ENCODE measurements at places on chromosomes 5 and 9.

- no peak for DNase-seq
Measured at GRCh38 chr5:102826629-102827028, 71.5 kb downstream of the PAM start.

GRCh38 chr5:79562351-79563246, 48.7 kb upstream of the HOMER1 start:
- DNase-seq: no peak

- DNase-seq: no peak
Measured at GRCh38 chr5:148653836-148654781, at the start of gene HTR4. Gene HTR4, minus strand, starts transcription at chr5:148654527. Its CDS starts 17,513 bp downstream, at chr5:148637014.

DNA sequence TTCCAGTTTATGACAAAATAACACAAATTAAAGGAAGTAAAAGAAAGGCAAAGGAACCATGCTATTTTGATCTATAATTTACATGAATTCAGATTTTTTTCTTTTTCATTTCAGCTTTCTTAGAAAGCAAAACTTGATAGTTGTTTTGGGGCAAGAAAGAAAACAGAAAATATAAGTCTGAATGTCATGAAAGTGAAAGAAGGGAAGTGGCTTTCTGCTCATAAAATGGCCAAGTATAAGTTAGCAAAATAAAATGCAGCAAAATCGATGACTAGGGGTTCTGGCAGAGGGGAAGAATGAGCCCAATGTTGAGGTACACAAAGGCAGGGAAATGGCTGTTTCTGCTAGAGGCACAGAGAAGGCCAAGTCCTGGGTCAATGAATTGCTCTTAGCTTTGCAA, 3.0 kb upstream of the IFNW1 start:
- DNase-seq: no peak

DNA sequence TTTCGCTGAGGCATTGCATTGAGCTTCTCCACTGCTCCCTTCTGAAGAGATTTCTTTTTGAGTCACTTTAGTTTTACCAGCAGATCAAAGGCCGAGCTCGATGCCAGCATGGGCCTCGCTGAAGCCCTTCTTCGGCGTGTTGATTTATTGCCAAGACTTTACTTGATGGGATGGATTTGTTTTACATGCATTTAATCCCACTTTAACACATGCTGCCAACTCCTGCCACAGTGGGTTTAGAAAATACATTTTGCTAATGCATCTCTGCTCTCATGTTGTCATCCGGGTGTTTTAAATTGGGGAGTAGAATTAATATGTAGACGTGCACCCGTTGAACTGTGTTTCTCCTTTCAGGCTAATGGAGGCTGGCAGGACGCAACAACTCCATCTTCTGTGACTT, 218.3 kb downstream of the PBX3 start:
- no peak for DNase-seq

- DNase-seq: no peak
Measured at GRCh38 chr5:80867233-80867632, 92.9 kb upstream of the RASGRF2 start.

- no peak for DNase-seq
Measured at GRCh38 chr5:39040875-39041274, 33.3 kb downstream of the RICTOR start.

DNA sequence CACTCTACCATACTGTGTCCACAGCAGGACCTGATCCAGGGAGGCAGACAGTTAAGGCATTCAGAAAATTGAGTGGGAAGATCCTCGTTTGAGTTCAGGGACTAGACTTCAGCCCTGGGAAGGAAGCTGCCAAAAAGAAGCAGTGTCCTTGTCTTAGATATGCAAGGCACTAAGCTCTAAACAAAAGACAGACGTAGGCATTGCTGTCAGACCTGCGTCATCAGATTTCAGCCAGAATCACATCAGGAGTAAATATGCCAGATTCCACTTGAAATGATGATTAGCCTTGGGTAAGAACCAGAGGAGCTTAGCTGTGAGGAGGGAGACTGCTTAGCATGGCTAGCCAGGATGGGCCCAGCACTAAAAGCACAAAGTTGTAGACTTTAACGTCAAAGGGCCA, 56.7 kb downstream of the MAMDC2 start:
- DNase-seq: no peak

- no peak for DNase-seq
Measured at GRCh38 chr5:177528631-177529030, 11.9 kb upstream of the DDX41 start.

GRCh38 chr5:55440188-55440646, 94.5 kb downstream of the PLPP1 start:
- no peak for DNase-seq

DNA sequence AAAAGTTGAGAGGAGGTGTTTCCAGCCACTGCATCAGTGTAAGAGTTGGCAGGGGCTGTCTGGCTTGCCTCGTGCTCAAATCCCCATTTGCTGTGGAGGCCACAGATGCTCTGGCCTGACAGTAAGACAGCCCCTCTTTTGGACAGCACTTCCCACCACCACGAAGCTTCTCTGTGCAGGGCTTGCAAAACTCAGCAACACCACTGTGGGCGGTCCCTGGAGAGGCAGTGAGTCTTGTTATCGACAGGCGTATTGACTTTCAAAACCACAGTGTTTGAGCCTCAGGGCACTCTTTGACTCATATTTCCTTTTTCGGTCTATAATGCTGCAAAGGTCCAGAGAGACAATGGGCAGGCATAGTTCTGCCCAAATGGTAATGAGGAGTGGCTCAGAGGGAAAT, 539.5 kb downstream of the EBF1 start:
- no peak for DNase-seq

DNA sequence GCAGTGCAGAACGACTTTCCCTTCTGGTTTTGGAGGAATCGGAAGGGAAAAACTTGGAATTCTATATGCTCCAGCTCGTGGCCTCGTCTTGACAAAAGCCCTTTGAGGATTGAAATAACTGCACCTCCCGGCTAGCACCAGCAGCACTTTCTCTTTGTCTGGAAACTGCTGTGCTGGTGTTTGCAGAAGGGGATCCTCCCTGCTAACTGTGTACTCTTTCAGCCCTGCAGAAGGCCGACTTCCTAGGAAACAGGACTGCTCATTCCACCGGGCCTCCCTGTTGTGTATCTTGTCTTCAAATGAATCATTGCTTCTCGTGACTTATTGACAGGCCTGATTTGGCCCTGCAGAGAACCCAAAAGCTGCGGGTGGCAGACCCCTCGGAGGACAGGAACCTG, 23.6 kb downstream of the STC2 start:
- no peak for DNase-seq

DNA sequence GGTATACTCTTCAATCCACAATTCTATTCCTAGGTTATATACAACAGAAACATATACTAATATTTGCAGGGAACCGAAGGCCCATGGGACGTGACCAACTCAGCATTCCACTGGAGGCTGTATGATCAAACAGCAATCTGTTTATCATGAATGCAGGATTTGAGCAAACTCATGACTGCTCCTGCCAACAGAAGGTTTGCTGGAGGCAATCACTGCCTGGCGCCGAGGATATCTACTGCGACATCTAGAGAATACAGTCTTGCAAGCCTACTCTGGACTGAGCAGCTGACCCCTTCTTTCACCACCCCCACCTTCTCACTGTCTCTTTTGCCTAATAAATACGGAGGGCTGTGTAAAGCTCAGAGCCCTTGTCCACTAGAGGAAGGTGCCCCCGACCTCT, 90.5 kb upstream of the CDH10 start:
- DNase-seq: no peak

GRCh38 chr5:139552893-139553575, 8.1 kb upstream of the UBE2D2 start:
- no peak for DNase-seq

DNA sequence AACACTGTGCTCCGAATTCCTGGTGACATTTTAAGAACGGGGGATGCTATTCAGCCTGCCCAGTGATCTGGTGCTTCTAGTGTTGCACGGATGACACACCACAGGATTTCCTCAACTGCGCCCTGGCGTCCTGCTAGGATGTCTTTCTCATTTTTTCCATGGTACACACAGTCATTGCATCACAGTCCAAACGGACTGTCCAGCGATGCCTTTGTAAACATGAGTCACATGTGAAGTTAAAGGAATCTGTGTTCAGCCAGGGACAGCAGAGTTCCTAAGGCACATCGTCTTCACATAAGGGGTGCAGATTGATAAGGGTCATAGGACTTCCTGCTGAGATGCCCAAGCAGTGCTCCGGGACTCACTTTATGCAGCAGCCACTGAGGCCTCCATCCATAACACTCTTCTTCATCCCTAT, 9.3 kb upstream of the PTPN3 start:
- no peak for DNase-seq

GRCh38 chr9:6827439-6828145, 69.8 kb downstream of the KDM4C start:
- no peak for DNase-seq

DNA sequence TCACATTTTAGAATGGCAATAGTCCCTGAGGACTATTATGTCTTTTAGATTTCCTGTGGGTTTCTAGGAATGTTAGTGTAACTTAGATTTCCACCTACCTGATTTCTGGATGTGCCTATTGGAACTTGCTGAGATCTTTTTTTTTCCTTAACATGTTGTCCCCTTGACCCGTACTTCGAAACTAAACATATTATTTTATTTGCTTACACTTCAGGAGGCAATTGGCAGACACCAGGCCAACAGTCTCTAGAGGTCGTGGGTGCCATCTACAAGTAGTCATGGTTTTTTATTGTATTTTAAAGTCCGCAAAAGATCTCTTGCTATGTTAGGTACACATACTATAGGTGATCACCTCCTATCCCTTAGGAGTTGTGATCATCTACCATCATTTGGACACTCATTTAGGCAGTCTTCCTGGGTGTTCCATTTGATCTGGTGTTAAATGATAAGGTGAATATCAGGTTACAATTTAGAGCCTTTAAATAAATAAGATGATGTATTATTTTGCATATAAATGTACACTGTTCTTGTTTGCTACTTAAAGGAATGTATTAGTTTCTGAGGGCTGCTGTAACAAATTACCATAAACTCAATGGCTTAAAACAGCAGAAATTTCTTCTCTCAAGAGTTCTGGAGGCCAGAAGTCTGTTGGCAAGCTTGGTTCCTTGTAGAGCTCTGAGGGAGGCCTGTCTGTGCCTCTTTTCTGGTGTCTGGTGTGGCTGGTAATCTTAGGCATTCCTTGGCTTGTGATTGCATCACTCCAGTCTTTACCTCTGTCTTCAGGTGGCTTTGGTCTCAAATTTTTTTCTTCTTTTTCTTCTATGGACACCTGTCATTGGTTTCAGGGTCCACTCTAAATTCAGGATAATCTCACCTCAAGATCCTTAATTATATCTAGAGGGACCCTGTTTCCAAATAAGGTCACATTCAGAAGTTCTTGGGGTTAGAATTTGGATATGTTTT, 64.8 kb downstream of the ZCCHC7 start:
- no peak for DNase-seq

DNA sequence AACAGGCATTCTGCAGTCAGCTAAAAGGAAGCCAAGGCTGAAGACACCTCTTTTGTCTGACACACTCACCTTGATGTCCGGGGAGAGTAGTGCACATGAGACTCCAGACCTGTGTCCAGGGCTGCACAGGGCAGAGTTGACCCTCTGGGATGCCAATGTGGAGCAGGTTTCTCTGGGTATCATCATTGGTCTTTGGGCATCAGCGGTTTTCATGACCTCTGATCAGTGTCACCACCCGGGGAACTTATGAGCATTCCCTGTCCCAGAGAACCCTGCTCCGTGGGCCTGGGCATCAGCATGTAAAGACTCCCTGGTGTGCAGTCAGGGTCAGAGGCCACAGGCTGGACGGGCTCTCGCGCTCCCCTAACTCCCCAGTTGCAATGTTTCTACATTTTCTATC, 80.2 kb downstream of the NSUN2 start:
- no peak for DNase-seq

- DNase-seq: no peak
Measured at GRCh38 chr5:83441747-83442146, 29.8 kb upstream of the VCAN start.

- no peak for DNase-seq
Measured at GRCh38 chr9:78674874-78675273, 377.9 kb downstream of the PSAT1 start.

GRCh38 chr5:58887721-58888409, 305.0 kb downstream of the RAB3C start:
- no peak for DNase-seq

DNA sequence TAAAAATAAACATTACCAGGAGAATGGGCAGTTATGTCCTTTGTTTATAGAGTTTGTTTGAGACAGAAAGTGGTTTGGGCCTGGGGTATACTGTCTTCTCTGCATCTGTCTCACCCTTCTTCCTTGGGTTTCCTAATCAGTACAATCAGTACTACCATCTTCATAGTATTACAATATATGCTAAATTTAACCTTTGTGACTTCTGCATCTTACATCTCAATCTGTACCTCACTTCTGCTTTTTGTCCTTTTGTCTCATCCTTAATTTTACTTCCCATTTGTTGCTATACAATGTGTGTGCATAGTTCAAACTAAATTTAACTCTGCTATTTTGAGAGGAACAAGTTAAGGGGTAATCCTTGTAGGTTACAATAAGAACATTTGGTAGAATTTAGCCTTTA, 19.6 kb downstream of the FBXO38 start:
- DNase-seq: no peak

GRCh38 chr9:87309236-87309635, 188.4 kb upstream of the DAPK1 start:
- no peak for DNase-seq

- DNase-seq: no peak
Measured at GRCh38 chr5:63613442-63613841, 348.8 kb downstream of the HTR1A start.

DNA sequence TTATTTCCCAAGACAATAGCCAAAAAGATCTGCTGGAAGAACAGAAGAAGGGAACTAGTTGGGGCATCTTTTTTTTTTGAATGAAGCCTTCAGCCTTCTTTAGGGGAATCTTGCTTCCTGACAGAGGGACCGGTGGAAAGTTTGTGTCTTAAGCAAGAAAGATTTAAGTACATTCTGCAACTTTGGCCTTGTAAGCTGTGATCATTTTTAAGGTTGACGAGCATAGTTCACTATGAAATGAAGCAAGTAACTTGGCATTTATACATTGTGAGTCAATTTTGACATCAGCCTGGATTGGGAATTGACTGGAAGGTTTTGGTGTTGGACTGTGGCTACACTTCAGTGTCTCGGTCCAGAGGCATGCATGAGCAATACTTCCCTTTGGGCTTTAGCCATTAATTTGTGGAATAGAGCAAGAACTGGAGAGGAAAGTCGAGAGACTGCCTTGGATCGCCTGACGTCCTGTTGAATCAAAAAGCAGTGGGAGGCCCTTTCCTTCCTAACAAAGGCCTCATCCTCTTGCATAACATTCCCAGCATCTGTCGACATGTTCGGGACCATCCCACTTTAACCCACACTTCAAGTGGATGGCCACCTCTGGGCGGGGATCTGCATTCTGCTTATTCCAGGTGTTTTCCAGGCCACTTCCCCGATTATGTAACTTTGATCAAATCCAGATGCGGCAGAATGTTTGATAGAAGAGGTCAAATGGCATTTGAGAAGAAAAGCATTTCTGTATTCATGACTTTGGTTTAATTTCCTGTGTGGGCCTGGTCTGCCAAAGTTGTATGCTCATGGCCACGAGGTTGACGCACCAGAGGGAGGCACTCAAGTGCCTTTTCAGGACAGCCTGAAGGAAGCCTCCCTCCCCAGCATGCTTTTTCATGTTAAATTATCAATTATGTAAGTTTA, 12.5 kb downstream of the ABL1 start:
- DNase-seq: no peak

- DNase-seq: no peak
Measured at GRCh38 chr5:15834596-15835245, 334.7 kb downstream of the FBXL7 start.

Data from stimulated activated CD4-positive, alpha-beta T cell treated with anti-CD3 and anti-CD28 coated beads, Interleukin-15, amount 100 ng/mL, for 1 hour (primary cell).